ENCODE measurements at places on chromosomes 7 and 10. TPM values are rescaled to one million over a fixed set of nuclear protein-coding genes. Genes with fewer than 3 reads are reported as not detected.
A peak's percentile ranks its signal among the peaks of the same experiment; 100 is the strongest.

GRCh38 chr10:34584164-34584563 lies 230.9 kb downstream of the PARD3 start:
- no peaks in the 10 kb centered on the region for H3K36me3 ChIP-seq
- no peak overlapping the region for H3K27ac ChIP-seq
- no peaks in the 10 kb centered on the region for H3K4me1 ChIP-seq
- DNase-seq: no peak
- H3K4me3 ChIP-seq: no peak overlapping the region
- peaks cover 5% of the 10 kb centered on the region for H3K27me3 ChIP-seq

DNA sequence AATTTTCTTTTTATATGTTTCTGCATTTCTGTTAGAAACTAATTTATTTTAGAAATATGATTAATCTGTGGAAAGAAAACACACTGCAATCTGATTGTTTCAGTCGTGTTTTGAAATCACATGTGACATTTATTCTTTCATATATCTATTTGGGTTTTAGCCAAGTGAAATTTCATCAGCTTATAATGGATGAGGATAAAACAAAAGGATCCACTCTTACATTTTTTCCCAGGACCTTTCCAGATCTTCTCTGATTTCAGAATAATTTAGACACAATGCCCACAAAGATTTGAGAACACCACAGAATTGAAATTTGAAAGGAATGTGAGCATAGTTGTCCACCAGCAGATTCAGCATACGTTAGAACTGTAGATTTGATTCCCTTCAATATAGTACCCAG lies 29.1 kb downstream of the CBLL1 start:
- no peak overlapping the region for H3K4me3 ChIP-seq
- no peaks in the 10 kb centered on the region for H3K27me3 ChIP-seq
- DNase-seq: no peak
- no peaks in the 10 kb centered on the region for H3K4me1 ChIP-seq
- no peak overlapping the region for H3K27ac ChIP-seq

Gene FUOM
- 17.3 TPM for total RNA-seq

- DNase-seq: no peak
- no peaks in the 10 kb centered on the region for H3K36me3 ChIP-seq
- H3K4me3 ChIP-seq: no peak overlapping the region
- peaks cover 21% of the 10 kb centered on the region for H3K27me3 ChIP-seq
Measured at GRCh38 chr7:2720024-2720423, 32.0 kb downstream of the AMZ1 start.

Gene IL15RA
- 21.3 TPM for total RNA-seq

DNA sequence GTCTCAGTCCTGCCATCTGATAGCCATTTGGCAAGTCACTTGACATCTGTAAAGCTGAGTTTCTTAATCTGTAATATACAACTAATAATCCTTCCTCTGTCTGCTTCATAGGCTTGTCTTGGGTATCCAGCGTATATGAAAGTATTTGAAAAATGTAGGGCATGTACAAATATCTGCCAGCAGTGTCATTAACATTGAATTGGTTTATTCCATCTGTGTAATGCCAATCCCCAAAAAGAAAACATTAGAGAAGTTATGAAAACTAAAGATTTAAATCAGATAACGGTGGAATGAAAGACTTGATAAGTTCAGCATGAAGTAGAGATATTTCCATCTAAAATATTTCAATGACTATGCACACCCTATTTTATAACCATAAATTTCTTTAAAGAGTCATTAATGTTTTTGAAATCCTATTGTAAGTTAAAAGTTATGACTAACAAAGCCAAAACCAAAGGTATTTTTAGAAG lies 9.8 kb upstream of the RTKN2 start:
- no peak overlapping the region for H3K4me3 ChIP-seq
- H3K36me3 ChIP-seq: no peaks in the 10 kb centered on the region
- no peaks in the 10 kb centered on the region for H3K4me1 ChIP-seq
- peaks cover 17% of the 10 kb centered on the region for H3K27me3 ChIP-seq
- H3K27ac ChIP-seq: no peak overlapping the region
- no peak for DNase-seq

DNA sequence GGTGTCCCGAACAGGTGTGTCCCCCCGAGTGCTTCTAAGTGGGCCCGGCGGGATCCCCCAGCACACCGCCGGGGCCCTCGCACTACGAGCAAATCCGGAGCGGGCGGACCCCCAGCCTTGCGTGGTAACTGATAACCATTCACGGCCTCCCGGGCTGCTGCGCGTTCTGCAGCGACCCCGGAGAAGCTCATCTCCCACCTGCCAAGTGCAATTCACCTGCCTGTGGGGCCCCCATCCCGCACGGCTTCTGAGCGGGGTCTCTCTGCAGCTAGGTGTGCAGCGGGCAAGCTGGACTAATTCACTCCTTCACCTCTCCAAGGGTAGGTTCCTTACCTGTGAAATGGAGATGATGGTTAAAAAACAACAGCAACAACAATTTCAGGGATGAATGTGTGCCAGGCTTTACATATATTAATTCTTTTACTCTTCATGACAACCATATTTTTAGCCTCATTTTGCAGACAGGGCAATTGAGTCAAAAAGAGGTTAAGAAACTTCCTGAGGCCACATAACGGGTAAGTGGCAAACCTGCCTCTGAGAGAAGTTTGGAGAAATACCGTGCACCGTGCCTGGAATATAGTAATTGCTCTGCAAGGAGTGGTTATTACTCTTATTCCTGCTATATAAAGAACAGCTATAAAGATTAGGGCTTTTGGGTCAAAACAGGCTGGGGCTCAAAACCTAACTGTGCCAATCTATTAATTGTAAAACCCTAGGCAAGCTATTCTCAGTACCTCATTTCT lies 652 bp upstream of the PODXL start:
- H3K4me1 ChIP-seq: peaks cover 2% of the 10 kb centered on the region
- H3K36me3 ChIP-seq: no peaks in the 10 kb centered on the region
- H3K27me3 ChIP-seq: peaks cover 62% of the 10 kb centered on the region
- no peak overlapping the region for H3K27ac ChIP-seq
- DNase-seq: no peak
- H3K4me3 ChIP-seq: peak overlapping the region; percentile 59

Gene FAM180A
- not detected for total RNA-seq

- peak overlapping the region; percentile 21 for H3K4me3 ChIP-seq
- H3K27me3 ChIP-seq: no peaks in the 10 kb centered on the region
- DNase-seq: no peak
- peak overlapping the region; percentile 4 for H3K27ac ChIP-seq
- peaks cover 8% of the 10 kb centered on the region for H3K4me1 ChIP-seq
Measured at GRCh38 chr7:74615933-74616780, 41.4 kb upstream of the GTF2I start.

Gene CLCN1
- 0.08 TPM for total RNA-seq

Gene CDC123
- 69.2 TPM for total RNA-seq

DNA sequence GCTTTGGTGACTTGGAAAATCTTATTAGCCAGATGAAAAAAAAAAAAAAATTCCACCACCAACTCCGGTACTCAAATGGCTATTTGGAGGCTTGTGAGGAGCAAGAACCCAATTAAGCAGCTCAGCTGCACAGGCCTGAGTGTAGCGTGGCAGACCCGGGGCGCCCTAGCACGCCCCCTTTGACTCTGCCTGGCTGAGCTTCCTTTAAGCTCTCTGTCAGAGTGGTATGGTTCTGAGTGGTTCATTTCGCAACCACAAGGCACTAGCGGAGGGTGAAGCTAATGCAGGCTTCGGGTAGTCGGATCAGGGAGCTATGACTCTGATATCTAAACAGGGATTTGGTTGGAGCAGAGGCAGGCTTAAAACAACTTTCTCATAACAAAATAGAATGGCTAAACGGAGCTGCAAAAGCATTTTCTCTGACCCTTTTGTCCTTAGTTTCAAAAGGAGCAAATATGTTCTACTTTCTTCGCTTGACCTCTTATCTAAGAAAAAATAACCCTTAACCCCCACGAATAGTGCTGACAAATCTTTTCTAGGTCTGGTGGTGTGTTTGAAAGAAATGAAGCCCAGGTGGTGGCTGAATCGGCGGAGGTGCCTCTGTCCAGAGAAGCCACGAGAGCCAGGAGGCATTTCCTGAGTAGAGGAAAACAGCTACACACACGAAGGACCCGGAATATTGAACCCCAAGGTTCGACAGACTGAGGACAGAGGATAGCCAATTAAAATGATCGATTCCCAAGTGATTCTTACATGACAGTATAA lies 285.4 kb upstream of the GLI3 start:
- no peaks in the 10 kb centered on the region for H3K27me3 ChIP-seq
- H3K27ac ChIP-seq: no peak overlapping the region
- H3K36me3 ChIP-seq: no peaks in the 10 kb centered on the region
- H3K4me1 ChIP-seq: no peaks in the 10 kb centered on the region
- no peak overlapping the region for H3K4me3 ChIP-seq

- no peaks in the 10 kb centered on the region for H3K27me3 ChIP-seq
- peaks cover 50% of the 10 kb centered on the region for H3K36me3 ChIP-seq
- no peak for DNase-seq
- H3K27ac ChIP-seq: no peak overlapping the region
Measured at GRCh38 chr7:8065356-8065813, 96.8 kb downstream of the GLCCI1 start.

GRCh38 chr7:70788276-70788675 lies 343.7 kb upstream of the GALNT17 start:
- H3K4me3 ChIP-seq: no peak overlapping the region
- no peaks in the 10 kb centered on the region for H3K4me1 ChIP-seq
- no peak for DNase-seq
- no peaks in the 10 kb centered on the region for H3K36me3 ChIP-seq
- H3K27me3 ChIP-seq: no peaks in the 10 kb centered on the region
- H3K27ac ChIP-seq: no peak overlapping the region

Gene GPR15LG
- not detected for total RNA-seq

- H3K27me3 ChIP-seq: peaks cover 20% of the 10 kb centered on the region
- H3K36me3 ChIP-seq: no peaks in the 10 kb centered on the region
- no peak overlapping the region for H3K27ac ChIP-seq
- peaks cover 10% of the 10 kb centered on the region for H3K4me1 ChIP-seq
- no peak overlapping the region for H3K4me3 ChIP-seq
Measured at GRCh38 chr10:122475591-122476332, 14.4 kb downstream of the HTRA1 start.

GRCh38 chr7:48710995-48711394 lies 213.4 kb upstream of the CDC14C start:
- no peaks in the 10 kb centered on the region for H3K4me1 ChIP-seq
- no peaks in the 10 kb centered on the region for H3K36me3 ChIP-seq
- peaks cover 2% of the 10 kb centered on the region for H3K27me3 ChIP-seq
- DNase-seq: no peak

Gene C7orf57
- 0.40 TPM for total RNA-seq

Gene KIF11
- total RNA-seq: 55.2 TPM

Gene AOAH
- total RNA-seq: 26.8 TPM

DNA sequence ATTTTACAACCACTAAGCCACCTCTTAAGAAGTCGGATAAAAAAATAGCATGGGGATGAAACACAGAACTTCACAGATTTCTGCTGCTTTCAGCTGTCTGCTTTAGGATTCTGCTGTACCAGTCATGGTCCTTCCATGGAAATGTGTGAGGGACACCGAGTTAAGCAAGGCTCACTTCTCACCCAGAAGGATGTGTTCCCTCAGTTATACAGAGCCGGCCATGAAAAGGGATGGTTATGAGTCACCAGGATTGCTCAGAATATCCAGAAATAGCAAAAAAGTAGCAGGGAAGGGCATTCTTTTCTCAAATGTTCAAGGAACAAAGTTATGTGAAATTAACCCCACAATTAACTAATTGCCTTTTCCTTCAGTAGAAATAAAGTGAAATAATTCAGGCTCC lies 124.4 kb downstream of the AMPH start:
- no peaks in the 10 kb centered on the region for H3K36me3 ChIP-seq
- H3K4me1 ChIP-seq: no peaks in the 10 kb centered on the region
- H3K27ac ChIP-seq: no peak overlapping the region
- peaks cover 8% of the 10 kb centered on the region for H3K27me3 ChIP-seq
- DNase-seq: no peak
- H3K4me3 ChIP-seq: no peak overlapping the region

DNA sequence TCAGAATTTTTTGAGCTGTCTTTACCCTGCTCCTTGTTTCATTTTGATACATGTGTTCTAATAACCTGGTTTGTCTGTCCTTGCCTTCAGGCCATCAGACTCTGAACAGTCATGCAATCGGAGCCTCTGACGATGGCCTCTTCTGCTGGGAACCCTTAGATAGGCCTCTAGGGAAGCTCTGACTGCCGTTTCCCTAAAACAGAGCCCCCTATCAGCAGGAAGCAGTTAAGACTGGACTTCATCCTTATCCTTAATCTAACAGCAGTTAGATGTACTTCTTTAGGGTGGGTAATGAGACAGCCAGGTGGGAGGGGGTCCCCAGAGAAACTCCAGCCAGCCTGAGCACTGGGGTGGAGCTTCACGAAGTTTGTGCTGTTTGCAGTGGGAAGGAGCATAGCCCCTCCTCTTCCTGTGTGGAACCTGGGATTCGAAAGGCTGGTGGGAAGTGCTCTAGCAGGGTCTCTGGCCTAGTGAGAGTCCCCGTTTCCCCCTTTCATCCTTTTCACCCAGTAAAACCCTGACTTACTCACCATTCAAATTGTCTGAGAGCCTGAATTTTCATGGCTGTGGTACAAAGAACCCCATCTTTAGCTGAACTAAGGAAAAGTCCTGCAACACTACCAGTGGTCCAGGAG lies 28.4 kb upstream of the SORCS3 start:
- DNase-seq: no peak
- no peak overlapping the region for H3K27ac ChIP-seq
- no peak overlapping the region for H3K4me3 ChIP-seq
- no peaks in the 10 kb centered on the region for H3K4me1 ChIP-seq
- no peaks in the 10 kb centered on the region for H3K36me3 ChIP-seq
- peaks cover 2% of the 10 kb centered on the region for H3K27me3 ChIP-seq

GRCh38 chr10:124546957-124547646 lies 85.5 kb downstream of the LHPP start:
- peaks cover 8% of the 10 kb centered on the region for H3K4me1 ChIP-seq
- no peak overlapping the region for H3K4me3 ChIP-seq
- H3K36me3 ChIP-seq: no peaks in the 10 kb centered on the region
- peaks cover 3% of the 10 kb centered on the region for H3K27me3 ChIP-seq
- H3K27ac ChIP-seq: no peak overlapping the region
- no peak for DNase-seq

DNA sequence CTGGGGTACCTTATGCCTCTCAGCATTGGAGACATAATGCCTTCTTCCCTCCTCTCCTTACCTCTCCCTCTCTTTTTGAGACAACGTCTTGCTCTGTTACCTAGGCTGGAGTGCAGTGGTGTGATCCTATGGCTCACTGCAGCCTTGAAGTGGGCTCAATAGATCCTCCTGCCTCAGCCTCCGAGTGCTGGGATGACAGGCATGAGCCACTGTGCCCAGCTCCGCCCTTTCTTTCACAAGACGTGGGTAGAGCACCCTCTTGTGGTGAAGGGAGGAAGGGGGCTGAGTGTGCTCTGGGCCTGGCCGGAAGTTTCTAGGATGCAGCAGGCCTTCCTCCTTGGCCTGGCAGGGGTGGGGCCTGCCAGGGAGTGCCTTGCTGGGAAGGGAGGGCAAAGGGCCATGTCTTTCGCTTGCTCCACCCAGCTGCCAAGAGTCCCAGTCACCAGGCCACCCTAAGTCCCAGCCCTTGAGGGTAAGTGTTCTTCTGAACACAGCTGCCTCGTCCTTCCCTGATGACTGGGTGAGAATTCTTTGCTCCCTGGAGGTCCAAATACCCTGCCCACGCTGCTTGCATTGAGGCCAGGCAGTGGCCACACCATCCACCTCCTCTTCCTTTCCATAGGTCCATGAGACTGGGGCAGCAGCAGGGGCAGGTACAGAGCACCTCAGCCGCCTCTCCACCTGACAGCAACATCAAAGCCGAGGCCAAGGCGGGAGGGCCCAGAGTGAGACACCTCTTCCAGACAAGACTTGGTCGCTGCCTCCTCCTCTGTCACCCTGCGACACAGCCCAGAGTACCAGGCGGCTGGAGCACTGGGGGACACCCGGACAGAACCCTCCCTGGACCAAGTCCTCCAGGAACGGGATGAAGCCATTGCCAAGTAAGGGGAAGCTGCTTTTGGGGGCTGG lies 3.7 kb downstream of the ABHD11 start:
- peak; percentile 81 for DNase-seq
- peak overlapping the region; percentile 75 for H3K27ac ChIP-seq
- peaks cover 1% of the 10 kb centered on the region for H3K36me3 ChIP-seq
- peaks cover 16% of the 10 kb centered on the region for H3K4me1 ChIP-seq
- peaks cover 3% of the 10 kb centered on the region for H3K27me3 ChIP-seq
- peak overlapping the region; percentile 37 for H3K4me3 ChIP-seq

Gene AGAP6
- total RNA-seq: 17.9 TPM
